ENCODE measurements at places on chromosomes 16 and 17.

DNA sequence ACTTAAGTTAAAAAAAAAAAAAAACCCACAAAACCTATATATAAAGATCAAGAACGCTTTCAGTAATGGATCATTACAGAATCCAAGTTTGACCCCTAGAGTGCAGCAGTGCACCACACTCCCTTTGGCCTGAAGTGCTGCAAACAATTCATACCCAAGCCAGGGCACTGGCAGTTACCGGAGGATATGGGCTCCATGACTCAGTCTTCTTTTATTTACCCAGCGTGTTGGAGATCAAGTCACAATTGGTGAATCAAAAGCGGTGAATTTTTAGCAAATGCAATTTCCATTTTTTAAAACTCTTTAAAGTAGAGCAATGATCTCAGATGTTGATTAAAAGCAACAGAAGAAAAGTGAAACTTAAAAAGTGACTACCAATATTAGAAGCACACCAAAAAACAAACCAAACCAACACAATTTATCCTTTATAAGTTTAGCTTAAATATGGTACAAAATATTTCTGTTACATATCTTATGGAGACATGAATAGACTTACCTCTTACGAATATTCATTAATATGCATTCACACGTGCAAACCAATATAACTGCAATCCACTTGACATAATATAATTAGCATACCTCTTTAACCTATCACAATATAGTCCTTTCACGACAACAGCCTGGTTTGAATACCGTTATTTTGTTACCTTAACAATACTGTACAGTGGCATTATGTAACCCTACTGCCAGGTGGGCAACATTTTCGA is 46.3 kb downstream of the ZNF652 start:
- DNase-seq, result peak; percentile 74

- DNase-seq, result no peak
Observed at GRCh38 chr17:41771389-41772206, 14.9 kb downstream of the JUP start.

- no peak for DNase-seq
Observed at GRCh38 chr17:17030515-17031211, 11.6 kb upstream of the MPRIP start.

DNA sequence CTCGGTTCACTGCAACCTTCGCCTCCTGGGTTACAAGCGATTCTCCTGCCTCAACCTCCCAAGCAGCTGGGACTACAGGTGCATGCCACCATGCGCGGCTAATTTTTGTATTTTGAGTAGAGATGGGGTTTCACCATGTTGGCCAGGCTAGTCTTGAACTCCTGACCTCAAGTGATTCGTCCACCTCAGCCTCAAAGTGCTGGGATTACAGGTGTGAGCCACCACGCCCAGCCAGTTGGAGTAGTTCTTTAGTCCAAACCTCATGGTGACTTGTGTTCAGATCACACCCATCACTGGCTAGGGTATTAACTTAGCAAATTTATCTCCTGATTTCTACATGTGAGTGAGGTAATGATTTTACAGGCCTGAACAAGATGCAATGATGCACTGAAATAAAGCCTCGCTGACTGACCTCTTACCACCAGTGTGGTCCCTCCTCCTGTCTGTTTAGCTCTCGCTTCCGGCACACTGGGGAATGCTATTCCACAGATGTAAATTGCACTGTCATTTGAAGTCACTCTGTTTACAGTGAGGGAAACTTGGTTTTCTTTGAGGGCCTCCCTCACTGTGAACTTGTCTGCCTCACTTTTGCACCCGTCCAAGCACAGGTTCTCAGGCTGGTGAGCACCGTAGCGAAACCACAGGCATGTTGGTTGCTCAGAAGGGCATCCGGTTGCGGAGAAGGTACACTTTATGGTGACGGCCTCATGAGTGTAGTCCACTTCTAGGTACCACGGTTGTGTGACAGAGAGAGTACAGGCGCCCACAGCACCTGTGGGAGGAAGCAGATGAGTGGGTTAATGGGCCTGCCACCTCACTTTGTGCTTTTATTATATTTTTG is 5.5 kb downstream of the IGSF6 start:
- DNase-seq, result peak; percentile 63

GRCh38 chr17:39715375-39716072 is 14.8 kb downstream of the MIEN1 start:
- DNase-seq, result no peak

GRCh38 chr16:78897299-78897698 is 703.2 kb downstream of the MAF start:
- no peak for DNase-seq

- no peak for DNase-seq
Observed at GRCh38 chr17:72743037-72743467, 349.4 kb downstream of the SLC39A11 start.

- no peak for DNase-seq
Observed at GRCh38 chr17:77466596-77467223, 325.9 kb downstream of the SEC14L1 start.

GRCh38 chr16:67613808-67614207 is 31.1 kb upstream of the CARMIL2 start:
- DNase-seq, result peak; percentile 15

GRCh38 chr17:4142107-4142900 is 526 bp downstream of the ZZEF1 start:
- DNase-seq, result peak; percentile 46

- DNase-seq, result no peak
Observed at GRCh38 chr17:10290041-10290440, 82.8 kb downstream of the MYH13 start.

- peak; percentile 35 for DNase-seq
Observed at GRCh38 chr16:67278773-67279295, 498 bp upstream of the PLEKHG4 start.

- DNase-seq, result peak; percentile 16
Observed at GRCh38 chr17:20944014-20944865, 98.6 kb downstream of the USP22 start.

DNA sequence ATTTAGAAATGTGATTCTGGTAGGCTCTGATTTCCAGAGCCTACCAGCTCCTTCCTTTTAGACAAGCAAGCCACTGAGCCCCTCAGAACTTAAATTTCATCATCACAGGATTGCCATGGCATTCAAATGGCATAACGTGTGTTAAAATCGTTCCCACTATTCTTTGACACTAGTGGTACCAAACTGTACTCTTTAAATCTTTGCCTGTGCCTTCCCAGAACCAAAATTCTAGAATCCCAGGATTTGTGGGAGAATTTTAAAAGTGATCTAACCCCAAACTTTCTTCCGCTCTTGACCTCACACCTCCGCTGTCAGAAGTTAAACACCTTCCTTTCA is 287 bp upstream of the INTS2 start:
- DNase-seq, result no peak

DNA sequence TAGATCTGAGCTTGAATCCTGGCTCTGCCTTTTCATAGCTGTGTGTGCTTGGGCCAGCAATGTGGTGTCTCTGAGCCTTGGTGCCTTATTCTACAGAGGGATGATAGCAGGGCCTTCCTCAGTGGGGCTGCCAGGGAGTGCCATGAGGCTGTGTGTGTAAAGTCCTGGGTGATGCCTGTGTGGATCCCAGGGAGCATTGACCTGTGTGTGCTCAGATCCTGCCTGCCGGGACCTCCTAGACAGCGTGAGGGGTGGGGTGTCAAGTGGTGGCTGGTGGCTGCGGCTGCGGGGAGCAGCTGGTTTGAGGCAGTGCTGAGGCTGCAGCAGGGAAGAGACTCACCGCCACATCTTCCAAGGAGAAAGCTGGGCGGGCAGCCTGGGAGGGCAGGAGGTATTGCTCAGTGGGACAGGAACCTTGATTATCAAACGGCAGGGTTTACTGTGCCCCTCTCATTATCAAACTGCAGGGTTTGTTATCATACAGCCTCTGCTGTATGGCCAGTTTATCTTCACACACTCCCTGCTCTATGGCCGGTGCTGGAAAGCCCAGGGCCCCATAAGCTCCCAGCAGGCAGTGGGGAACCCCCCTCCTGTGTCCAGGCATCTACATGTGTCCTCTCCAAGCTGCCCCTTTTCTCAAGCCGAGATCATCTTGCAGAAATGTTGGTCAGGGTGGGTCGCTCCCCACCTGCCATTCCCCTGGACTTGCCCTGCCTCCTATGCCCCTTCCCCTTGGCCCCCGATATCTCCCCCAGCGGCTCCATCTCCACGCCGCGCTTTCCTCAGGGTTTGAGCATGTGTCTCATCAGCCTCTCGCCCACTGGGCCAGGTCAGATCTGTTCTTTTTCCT is 3.1 kb upstream of the ADCY7 start:
- DNase-seq, result no peak

- no peak for DNase-seq
Observed at GRCh38 chr16:58211245-58211644, 13.3 kb upstream of the CSNK2A2 start.

DNA sequence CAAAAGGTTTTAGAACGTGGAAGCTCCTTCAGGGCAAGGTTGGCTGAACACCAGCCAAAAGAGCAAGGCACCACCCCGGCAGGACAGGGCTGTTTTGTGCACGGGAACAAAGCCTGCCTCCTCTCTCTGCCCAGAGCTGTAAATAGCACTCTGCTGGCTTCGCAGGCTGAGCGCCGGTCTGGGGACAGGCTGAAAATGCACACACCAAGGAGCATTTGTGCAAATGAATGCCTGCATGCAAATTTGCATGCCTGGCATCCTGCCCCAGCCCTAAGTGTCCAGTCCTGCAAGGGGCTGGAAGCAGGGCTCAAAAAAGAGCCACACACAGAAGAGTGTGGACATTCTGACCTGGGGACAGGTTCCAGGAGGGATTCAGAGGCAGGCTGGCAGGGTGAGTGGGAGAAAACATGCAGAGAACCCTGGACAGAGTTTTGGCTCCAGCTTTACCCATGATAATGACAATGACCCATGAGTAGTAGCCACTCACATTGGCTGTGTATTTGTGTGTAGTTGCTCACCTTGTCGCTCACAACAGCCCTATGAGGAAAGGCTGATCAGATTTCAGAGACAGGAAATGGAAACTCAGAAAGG is 11.7 kb downstream of the ABAT start:
- no peak for DNase-seq

DNA sequence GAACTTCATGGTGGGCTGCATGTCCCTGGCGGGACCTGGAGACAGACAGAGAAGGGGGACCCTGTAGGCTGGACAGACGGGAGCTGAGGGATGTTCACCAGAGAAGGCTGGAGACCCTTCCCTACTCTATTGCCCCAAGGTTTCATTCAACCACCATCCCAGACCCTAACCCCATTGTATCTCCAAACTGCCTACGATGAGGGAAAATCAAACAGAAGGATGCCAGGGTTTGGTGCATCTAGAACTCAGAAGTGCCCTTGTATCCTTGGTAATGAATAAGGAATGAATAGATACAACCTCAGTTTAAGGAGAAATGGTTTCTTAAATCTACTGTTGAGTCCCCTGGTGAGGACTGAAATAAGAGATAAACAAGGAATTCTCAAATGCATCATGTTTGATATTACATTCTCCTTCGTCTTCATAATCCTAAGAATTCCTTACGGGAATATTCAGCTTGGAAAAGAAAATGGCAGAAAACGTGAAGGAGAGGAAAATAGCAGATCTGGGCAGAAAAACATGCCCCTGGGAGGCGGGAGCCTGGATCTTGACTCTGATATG is 16.4 kb downstream of the TNS4 start:
- DNase-seq, result no peak

DNA sequence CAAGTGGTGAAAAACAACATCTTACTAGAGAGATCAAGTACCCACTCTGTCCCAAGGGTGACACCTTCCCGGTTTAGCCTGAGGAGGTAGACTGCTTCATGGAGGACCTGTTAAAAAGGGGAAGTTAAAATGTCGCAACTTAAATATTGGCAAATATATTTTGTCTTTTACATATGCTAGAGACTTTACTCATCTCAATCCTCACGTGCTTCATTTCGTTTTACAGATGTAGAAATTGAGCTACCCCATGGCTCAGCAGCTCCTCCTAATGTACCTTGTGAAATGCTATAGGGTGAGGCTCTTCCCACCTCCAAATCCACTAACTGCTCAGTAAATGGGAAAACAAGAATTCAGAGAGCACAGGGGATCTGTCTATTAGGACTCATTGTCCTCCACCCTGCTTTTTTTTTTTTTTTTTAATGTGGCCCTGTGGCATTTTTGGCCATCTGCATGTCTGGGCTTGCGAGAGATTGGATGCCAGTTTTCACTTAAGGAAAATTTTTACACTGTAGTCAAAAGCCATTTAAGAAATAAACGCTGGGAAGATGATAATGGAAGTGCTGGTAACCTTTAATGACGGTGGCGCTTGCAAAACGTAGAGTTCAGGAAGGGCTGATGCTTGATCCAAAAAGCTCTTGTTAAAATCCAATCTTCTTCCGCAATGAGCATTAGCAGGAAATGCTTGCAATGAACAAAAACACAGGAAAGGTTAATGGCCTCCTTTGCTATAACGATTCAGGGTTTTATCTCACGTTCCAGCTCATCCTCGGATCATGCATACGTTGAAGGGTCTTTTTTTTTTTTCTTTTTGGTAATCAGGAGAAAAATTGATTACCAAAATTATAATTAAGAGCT is 39.8 kb downstream of the HSBP1 start:
- no peak for DNase-seq

DNA sequence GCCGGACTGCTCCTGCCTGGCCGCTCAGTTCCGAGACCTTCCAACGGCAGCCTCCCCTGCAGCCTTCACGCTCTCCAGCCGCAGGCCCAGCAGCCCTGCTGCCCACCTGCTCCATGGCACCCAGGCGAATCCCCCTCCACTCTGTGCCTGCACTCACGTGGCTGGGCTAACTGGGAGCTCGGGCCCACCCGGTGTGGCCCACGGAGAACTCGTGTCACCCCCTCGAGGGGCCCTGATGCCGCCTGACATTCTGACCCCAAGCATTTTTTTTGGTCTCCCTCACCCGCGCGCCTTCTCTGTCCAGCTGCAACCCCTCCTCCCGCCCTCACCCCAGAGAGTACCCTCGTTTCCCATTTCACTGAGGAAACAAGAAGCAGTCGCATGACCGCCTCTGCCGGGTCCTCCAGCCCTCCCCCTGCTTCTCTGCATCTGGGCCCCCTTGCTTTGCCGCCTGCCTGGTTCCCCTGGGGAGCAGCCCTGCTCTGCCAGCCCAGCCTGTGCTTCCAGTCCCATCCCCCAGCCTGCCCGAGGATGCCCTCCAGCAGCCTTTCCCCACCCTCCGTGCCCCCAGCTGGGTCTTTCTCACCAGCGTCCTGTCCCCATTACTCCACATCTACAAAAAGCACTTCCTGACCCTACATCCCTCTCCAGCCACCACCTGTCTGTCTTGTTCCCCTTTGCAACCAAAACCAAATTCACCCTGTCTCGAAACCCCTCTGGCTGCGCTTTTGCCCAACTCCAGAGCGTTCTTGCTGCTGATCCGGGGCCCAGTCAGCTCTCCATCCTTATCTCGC is 146.4 kb upstream of the CHMP6 start:
- no peak for DNase-seq

DNA sequence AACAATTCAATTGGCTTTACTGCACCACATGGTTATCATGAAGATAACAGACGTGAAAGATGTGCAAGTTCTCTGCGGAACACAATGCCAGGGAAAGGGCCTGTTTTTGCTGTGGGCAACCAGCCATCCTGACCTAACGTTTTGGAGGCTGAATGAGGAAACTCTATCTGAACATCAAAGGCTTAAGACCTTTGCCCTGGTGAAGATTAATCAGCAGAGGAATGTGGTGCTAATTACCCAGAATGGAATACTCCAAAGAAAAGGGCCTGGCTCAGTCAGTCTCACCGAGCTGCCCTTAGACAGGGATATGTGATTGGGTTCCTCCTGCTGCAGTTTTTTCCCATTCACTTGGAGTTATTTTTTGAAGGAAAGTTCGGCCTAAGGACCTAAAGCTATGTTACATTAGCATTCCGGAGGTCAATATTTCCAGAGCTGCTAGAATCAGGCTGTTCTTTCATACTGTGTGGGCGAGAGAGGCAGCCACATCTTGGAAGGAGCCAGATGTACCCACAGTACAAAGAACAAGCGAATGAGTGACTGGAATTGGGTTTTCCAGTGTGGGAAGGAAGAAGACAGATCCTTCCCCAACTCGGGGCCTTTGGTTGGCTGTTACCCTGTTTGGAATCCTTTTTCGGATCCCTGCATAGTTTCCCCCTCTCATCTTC is 15.5 kb downstream of the ASIC2 start:
- no peak for DNase-seq
